HT1080 (cell line): ENCODE measurements at places on chromosomes 16 and 17.

- peak; percentile 19 for DNase-seq
These were observed 25.8 kb downstream of the TTYH2 start for GRCh38 chr17:74239172-74239571.

DNA sequence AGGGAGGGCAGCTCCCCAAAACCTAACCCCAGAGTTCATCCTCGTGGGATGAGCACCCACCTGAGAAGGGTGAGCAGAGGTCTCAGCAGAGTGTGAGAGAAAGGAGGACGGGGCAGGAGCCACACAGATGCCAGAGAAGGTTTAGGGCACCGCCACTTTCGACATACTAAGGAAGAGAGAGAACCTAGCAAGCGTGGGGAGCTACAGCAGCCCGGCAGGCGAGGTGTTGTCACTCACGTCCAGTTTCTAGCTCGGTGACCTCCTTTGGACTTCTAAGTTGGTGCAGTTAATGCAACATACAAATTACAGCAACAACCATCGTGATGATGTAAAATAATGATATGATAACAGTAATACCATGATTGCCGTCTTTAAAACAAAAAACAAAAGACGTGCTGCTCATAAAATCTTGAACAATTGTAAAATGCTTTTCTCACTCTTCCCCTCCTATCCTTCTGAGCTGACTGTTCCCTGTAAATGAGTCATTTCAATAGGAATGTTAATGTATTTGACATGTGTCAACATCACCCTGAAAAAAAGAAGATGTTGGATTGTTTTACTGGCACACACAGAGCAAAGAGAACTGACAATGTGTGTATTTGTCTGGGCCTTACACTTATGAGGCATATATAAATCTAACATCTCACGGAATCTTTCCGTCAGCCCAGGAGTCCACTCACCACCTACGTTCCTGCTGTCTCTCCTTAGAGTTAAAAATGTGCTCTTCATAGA, 158.2 kb upstream of the MAF start:
- peak; percentile 57 for DNase-seq

DNA sequence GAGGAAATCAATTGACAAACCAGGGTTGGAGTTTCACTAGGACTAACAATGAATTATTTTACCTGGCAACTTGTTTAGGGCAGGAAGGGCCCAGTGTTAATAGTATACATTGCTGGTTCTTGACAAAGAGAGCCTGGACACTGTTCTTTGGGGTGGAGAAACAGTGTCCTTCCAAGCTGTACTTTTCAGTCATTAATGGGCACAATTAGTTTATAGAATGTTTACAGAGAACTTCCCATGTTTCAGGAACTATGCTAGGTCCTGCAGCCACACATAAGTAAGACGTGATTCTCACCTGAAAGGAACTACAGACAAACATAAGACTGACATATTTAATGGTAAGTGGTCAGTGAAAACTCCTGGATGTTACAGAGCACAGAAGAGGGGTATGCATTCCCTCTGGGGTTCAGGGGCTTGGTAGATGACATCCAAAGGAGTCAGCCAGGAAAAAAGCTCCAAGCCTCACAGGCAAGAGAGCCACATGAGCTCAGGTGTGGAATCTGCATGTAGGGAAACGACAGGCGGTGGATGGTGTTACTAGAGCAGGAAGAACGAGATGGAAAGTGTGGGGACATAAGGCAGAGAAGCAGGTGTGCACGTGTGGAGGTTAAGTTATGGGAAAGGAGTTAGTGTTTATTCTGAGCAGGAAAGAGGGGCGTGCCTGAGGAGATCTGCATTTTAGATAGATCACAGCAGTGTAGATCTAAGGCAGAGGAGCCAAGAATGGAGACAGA, 3.8 kb upstream of the DYNLL2 start:
- no peak for DNase-seq

DNA sequence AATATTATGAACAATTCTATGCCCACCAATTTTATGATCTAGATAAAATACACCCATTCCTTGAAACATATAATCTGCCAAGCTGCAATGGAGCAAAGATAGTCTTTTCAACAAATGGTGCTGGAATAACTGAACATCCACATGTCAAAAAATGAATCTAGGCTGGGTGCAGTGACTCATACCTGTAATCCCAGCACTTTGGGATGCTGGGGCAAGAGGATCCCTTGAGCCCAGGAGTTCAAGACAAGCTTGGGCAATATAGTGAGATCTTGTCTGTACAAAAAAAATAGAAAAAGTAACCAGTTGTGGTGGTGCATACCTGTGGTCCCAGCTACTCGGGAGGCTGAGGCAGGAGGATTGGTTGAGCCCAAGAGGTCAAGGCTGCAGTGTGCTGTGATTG, 92.5 kb downstream of the N4BP1 start:
- DNase-seq = no peak

DNA sequence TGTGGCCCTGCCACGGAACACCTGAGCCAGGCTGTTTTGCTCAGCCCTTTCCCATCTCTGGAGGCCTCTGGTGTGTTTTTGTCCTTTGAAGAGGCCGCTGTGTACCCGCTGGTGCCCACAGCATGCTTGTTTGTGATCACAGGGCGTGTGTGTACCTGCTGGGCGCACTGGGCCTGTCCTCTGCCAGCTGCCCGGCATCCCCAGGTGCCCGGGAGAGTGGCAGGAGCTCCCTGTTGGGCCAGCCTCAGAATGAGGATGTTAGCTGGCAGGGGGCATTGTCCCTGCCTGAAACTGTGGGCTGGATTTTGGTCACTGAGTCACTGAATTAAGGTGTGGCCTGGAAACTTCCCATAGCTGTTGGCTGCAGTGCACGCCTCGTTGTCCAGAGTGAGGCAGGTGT, 31.1 kb downstream of the BAIAP2 start:
- peak; percentile 33 for DNase-seq

- DNase-seq = no peak
These were observed 66.1 kb downstream of the SMG6 start for GRCh38 chr17:2237521-2237921.

- DNase-seq = no peak
These were observed 44.9 kb upstream of the PABPN1L start for GRCh38 chr16:88911136-88911945.

DNA sequence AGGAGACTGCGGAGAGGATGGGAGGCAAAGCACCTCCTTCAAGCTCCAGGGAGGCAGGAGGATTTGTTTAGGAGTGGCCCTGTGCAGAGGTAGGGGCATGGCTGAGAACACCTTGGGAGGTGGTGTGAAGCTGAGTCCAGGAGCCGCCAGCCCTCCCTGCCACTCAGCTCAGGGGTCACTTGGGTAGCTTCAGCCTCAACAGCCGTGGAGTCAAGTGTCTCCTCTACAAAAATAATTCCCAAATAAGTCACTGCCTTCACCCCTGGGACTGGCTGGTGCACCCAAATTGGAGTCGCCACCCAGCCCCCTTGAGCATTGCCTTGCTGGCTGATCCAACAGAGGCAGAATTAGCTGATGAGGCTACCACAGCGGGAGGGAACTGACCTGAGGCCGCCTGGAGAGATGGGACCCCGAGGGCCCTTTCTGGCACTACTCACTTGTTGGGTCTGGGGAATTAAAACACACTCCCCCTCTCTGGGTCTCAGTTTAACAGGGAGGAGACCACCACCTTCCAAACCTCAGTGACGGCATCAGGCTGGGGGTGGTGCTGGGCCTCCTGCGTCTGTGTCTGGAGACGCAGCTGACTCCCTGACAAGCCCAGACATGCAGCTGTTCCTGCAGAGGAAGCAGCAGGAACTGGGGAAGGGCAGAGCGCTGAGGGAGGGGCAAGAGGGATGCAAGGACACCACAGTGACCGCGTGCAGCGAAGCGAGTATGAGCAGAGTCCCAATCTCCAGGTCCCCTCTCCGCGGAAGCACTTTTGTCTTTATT, 87.9 kb upstream of the TOB1 start:
- no peak for DNase-seq

DNA sequence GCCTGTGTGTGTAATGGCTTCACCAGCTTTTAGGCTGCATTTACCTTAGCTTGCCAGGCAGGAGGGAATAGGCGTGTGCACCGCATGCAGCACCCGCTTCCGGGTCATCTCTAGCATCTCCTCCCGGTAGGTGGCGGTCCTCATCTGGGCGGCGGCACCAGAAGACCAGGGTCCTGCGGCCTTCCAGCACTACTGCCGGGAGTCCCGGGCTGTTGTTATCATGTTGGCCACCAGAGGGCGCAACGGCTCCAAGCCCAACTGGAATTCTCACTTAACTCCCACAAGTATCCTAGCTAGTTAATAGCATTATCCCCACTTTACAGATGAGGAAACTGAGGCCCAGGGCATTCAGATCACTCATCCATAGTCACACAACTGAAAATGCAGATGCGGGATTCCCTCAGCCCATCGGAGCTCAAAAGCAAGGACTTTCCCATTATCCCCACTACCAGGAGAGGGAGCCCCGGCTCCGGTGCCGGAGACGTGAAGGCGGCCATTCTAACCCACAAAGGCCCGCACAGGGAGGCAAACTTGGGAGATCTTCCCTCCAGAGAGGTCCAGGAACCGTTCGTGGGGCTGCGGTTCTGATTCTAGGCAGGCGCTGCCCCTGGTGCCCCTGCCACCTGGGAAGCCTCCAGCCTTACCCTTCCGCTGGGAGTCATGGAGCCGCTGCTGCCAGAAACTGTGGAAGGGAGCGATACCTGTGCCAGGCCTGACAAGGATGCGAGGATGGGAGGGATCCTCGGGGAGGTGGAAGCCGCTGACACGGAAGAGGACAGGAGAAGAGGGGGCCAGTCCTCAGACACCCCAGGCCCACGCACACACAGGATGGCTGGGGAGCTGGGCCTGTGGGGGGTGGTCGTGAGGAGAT, 23.9 kb downstream of the LGALS9 start:
- peak; percentile 81 for DNase-seq

DNA sequence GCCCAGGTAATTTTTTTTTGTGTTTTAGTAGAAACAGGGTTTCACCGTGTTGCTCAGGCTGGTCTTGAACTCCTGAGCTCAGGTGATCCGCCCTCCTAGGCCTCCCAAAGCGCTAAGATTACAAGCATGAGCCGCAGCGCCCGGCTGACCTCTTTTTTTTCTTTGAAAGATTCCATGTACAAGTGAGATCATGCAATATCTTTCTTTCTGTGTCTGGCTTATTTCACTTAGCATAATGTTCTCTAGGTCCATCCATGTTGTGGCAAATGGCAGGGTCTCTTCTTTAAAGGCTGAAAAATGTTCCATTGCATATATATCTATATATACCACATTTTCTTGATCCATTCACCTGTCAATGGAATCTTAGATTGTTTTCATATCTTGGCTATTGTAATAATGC, 255.0 kb upstream of the MYOCD start:
- no peak for DNase-seq

DNA sequence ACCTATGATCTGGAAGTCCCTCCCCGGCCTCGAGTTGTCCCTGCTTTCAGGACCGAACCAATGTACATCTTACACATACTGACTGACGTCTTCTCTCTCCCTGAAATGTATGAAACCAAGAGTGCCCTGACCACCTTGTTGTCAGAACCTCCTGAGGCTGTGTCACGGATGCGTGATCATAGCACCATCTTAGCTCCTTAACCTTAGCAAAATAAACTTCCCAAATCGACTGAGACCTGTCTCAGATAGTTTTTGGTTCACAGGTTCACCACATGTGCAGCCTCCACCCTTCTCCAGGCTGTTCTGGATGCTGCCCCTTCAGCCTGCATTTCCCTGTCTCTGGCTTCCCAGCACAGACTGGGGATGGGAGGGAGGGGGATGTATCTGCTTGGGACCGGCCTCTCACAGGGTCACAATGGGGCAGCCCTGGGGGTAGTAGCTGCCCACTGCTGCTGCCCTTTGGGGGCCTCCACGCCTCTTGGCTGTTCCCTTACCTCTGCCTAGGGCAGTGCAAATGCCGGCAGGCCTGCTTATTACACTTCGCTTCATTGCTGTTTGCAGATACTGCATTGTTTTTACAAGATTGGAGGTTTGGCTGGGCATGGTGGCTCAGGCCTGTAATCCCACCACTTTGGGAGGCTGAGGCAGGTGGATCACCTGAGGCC, 69.8 kb downstream of the NT5M start:
- no peak for DNase-seq

- DNase-seq = no peak
These were observed 2.0 kb downstream of the HAS3 start for GRCh38 chr16:69107316-69107962.

DNA sequence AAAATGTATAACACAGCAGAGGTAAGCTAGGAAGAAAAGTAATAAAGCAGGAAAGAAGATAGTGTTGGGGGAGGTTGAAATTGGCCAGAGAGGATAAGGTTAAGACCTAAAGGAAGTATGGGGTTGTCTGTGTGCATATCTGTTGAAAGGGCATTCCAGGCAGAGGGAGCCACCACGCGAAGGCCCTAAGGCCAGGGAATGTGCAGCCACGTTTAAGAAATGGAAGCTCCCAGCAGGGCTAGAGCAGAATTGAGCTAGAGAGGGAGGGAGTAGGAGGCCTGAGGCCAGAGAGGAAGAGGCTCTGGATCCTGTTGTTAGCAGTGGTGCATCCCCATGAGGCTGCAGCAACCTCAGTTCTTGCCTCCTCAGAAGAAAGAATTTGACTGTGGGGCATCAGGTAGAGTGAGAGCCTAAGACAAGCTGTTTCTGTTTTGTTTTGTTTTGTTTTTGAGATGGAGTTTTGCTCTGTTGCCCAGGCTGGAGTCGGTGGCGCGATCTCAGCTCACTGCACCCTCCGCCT, 59.0 kb upstream of the CACNG5 start:
- no peak for DNase-seq

DNA sequence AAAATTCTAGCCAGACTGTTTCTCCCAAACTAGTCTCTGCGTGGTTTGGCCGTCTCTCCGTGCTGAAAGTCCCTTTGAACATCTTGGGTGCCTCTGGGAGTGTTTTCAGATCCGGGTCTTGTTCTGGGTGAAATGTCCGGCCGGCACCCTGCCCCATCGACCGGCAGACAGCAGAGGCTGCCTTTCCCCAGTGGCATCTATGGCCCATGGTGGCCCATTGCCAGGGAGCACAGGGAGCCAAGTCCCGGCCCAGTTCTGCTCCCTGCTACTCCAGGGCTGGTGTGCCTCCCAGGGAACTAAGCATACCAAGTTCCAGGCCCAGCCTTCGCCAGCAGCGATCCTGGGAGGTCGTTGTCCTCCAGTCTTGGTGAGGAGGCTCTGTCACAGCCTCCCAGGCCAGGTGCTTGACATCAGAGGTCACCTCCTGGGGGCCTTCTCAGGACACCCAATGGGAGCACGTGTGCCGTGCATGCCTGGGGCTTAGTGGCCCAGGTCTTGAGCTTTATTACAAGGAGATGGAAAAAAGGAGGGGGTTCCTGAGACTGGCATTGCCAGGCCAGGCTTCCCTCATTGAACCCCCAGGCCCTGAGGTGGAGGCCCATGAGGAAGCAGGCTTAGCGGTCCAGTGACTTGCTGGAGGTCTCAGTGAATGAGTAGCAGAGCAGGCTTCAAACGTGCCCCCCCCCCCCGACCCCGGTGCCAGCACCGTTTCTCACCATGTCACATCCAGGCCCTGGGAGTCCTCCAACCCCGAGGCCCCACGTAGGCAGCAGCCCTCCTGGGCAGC, 54.0 kb downstream of the PGS1 start:
- no peak for DNase-seq

- peak; percentile 44 for DNase-seq
These were observed 394 bp upstream of the PRM3 start for GRCh38 chr16:11273721-11274324.

- no peak for DNase-seq
These were observed 419 bp downstream of the RAB37 start for GRCh38 chr17:74737299-74738050.
